ENCODE measurements at places on chromosomes 5 and 9. TPM values are rescaled to one million over a fixed set of nuclear protein-coding genes. Genes with fewer than 3 reads are reported as not detected.
A peak's percentile ranks its signal among the peaks of the same experiment; 100 is the strongest.

Gene CTXN3
- not detected for polyA plus RNA-seq

Gene WNT8A
- 0.15 TPM for polyA plus RNA-seq

Gene FBXL17
- polyA plus RNA-seq, result 32.5 TPM

Gene GABRP
- 1.4 TPM for polyA plus RNA-seq

Gene RNF183
- 5.1 TPM for polyA plus RNA-seq

Gene SPINK9
- polyA plus RNA-seq, result 0.55 TPM

Gene DPH7
- polyA plus RNA-seq, result 55.2 TPM

Gene ANGPTL2
- 8.1 TPM for polyA plus RNA-seq

Gene ADAM19
- polyA plus RNA-seq, result 8.8 TPM

Gene AGXT2
- polyA plus RNA-seq, result 45.6 TPM

Gene ADAMTSL1
- polyA plus RNA-seq, result 16.3 TPM

Gene CKMT2
- 10.3 TPM for polyA plus RNA-seq

Gene AMBP
- polyA plus RNA-seq, result 1.9 TPM

GRCh38 chr9:131700076-131700475, 39.8 kb downstream of the RAPGEF1 start:
- DNase-seq, result no peak

GRCh38 chr9:72444435-72444834, 77.0 kb upstream of the TMC1 start:
- no peak for DNase-seq

GRCh38 chr5:102049517-102049916, 246.6 kb downstream of the SLCO4C1 start:
- DNase-seq, result peak; percentile 1

- no peak for DNase-seq
Measured at GRCh38 chr5:3509290-3509689, 86.3 kb upstream of the IRX1 start.

- DNase-seq, result no peak
Measured at GRCh38 chr9:75964427-75964826, 74.0 kb downstream of the PCSK5 start.

DNA sequence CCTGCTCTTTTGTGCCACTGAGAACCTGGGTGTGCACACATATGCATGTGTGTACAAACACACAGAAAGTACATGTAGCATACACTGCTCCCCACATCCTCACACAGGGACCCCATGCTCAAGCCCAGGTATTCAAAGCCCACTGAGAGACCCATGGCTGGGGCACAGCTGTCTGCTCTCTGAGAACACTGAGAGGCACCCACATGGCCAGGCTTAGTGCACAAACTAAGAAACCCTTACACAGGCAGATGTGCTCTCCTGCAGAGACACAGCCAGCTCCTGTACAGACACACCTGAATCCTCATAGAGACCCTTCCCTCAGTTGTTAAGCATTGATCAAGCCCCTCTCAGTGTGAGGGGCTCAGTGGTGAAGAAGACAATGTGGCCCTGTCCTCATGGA, 92.5 kb downstream of the CACNA1B start:
- no peak for DNase-seq

- no peak for DNase-seq
Measured at GRCh38 chr5:92409134-92409533, 1026.0 kb upstream of the ARRDC3 start.

GRCh38 chr9:109114670-109115069, 5.1 kb downstream of the TMEM245 start:
- DNase-seq, result no peak

GRCh38 chr9:76519075-76519835, 60.3 kb downstream of the GCNT1 start:
- DNase-seq, result no peak

DNA sequence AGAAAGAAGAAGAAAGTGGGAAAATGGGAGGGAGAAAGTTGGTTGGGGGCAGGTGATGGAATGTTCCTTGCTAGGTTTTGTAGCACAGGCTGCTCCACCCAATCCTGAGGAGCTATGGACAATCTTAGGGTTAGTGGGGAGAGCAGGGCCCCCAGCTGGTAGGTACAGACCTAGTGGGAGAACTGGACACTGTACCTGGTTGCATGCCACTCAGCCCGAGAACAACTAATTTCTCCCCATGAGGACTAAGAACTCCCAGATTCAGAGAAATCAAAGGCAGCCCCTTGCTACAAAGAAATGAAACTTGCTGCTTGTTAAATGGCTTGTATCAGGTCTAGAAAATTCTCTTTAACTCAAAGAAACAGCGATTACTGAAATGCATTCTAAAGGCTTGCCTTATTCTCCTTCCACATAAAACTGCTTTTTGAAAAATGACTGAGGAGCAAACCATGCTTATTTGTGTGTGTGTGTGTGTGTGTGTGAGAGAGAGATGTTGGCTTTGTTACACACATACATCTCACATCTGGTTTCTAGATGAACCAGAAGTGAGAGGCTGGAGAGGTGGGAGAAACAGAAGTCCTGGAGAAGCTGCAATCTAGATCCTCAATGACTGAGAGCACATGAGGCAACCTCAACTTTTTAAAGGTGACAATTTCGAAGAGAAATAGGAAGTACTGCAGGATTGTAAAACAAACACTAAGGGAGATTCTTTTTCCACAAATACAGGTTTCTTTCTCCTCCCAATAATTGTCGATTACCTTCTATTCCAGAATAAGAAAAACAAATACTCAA, 28.9 kb downstream of the FYB1 start:
- DNase-seq, result no peak

DNA sequence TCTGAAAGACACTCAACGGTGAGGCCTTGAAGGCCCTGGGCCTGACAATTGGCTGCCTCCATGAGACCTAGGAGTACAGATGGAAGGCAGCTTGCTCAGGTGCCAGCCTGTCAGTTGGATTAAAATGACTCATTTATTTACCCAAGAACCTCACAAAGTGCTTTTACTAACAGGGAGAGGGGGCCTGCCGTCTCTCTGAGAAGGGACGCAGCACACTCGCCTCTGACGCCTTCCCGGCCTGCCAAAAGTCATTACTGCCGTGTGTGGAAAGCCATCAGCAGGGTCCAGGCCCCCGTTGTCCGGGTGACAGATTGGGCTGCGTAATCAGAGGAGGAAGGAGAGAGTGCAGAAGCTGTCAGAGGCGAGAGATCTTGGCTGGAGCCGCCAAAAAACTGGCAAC, 32.4 kb downstream of the DDX31 start:
- DNase-seq, result no peak

DNA sequence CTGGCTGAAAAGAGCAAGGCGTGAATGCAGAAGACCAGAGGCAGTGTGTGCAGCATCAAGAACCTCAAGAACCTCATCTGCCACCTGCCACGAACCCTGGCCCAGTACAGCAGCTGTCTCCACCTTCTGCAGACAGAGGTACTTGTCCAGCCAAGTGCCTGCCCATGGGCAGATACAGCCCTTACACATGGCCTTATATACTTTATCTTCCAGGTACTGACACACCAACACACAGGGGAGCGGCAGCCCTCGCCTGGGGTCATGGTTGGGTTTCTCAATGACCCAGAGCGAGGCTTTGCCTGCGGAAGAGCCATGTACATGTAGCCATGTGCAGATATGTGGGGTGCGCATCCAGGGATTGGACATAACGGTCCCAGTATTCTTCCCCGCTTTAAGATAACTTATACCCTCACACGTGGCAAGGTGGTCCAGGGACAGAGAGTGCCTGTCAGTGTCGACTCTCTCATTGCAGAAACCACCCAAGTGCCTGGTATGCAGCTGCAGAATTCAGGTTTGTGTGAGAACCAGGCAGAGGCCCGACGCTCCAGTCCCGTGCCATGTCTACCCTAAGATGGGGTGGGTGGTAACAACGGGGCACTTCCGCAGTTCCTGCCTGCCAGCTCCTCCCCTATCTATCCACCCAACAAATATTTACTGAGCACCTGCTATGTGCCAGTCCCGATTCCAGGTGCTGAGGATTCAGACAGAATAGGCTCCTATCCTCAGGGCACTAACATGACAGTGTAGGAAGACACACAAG, 206.9 kb downstream of the FSTL4 start:
- no peak for DNase-seq

DNA sequence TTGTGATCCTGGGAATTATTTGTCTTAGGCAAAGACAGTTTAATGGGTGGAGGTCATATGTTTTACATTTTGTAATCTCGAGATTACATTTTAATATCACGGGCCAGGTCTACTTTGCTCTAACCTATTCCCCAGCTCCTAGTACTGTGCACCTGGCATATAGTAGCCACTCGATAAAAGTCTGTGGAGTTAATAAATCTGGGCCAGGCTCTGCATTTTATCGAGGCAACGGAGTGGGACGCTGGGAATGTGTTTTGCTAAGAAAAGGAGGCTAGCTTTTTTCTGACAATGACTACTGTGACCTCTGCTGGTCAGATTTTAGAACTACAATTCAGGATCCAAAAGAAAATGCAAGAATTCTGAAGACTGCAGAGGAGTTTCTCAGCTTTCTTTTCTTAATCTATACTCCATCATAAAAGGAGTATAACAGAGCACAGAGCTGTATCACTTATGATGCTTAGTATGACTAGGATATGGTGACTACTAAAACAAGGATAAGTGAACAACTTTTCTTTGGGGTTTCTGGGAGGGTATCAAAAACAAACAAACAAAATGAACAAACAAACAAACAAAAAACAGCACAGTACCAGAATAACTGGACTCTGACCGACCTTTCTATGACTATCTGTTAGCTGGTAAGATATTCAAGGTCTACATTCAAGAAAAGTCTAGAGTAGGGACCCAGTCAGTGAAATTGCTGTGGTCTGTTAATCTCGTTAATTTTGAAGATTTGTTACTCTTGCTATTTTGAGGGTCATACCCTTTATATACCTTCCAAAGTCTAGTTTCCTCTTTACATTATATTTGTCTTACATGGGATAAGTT, 46.1 kb upstream of the CER1 start:
- DNase-seq, result peak; percentile 57

- DNase-seq, result no peak
Measured at GRCh38 chr5:173056783-173057061, 570 bp downstream of the CREBRF start.

GRCh38 chr9:87149799-87150198, 202.5 kb upstream of the GAS1 start:
- no peak for DNase-seq

GRCh38 chr5:58322453-58322852, 137.4 kb downstream of the PLK2 start:
- no peak for DNase-seq

- DNase-seq, result no peak
Measured at GRCh38 chr5:15741591-15741990, 241.6 kb downstream of the FBXL7 start.

DNA sequence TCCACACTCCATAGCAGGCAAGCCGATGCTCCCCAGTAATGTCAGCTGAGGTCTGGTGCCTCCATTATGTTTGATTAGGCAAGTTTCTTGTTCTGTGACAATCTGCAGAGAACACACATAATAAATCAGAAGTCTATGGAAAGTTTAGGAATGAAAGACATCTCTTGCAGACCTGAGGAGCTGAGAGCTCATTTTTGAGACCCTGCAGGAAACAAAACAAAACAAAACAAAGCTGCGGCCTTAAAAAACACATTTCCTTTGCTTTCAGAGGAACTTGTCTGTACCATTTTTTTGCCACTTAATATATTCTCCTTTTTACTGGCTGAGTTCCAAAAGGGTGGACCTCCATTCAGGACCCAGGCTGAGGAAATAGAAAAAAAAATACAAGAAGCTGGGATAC, 481.2 kb upstream of the DMAC1 start:
- DNase-seq, result no peak

DNA sequence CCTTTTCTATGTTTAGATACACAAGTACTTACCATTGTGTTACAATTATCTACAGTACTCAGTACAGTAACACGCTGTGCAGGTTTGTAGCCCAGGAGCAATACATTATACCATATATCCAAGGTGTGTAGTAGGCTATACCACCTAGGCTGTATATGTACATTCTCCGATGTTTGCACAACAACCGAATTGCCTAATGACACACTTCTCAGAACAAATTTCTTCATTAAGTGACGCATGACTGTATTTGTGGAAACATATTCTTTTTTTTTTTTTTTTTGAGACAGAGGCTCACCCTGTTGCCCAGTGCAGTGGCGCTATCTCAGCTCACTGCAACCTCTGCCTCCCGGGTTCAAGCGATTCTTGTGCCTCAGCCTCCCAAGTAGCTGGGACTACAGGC, 4.0 kb upstream of the RAD23B start:
- DNase-seq, result no peak
